ENCODE measurements at places on chromosomes 3 and 15.

GRCh38 chr3:69856965-69857705, 117.9 kb downstream of the MITF start:
- no peak for DNase-seq

- DNase-seq: no peak
Observed at GRCh38 chr15:27701956-27702355, 397.2 kb downstream of the OCA2 start.

GRCh38 chr3:113831103-113831355, 7.6 kb upstream of the GRAMD1C start:
- DNase-seq: no peak

- no peak for DNase-seq
Observed at GRCh38 chr3:133294253-133294652, 105.6 kb upstream of the BFSP2 start.

DNA sequence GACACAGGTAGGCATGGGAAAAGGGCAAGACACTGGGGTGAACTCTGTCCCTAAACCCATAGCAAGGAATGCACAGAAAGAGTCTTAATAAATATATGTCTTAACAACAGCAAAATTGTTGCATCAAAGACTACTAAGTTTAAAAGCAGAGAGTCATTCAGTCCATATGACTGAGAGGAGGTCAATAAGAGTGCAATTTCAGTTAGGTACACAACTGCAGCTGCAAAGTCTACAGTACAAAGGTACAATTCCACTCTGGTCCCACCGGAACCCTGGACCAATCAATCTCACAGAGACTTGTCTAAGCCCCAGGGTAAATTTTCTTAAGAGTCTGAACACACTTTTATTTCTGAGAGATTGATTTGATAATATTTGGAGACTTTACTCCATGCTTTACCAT, 6.9 kb downstream of the CP start:
- DNase-seq: peak; percentile 43

DNA sequence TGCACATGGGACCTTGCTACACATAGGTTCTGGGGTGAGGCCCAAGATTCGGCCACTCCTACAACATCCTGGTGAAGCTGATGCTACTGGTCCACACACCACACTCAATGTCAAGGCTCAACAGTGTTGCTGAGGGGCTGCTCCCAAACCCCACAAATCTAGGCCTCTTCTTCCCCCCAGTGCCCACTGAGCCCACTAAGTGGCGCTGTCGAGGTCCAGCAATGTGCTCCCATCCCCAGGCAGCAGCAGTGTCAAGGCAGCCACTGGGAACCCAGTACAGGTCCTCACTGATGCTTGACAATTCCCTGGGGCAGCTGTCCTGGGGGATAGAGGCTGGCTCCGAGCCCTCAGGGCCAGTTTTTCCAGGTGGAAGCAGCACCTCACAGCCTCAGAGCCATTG, 21.5 kb downstream of the SCN5A start:
- peak; percentile 62 for DNase-seq

GRCh38 chr3:194937882-194938321, 252.2 kb downstream of the FAM43A start:
- no peak for DNase-seq

GRCh38 chr3:168714609-168715240, 619.0 kb upstream of the GOLIM4 start:
- DNase-seq: no peak

- no peak for DNase-seq
Observed at GRCh38 chr3:26753095-26753494, 130.5 kb downstream of the LRRC3B start.

GRCh38 chr15:58551764-58552504, 120.1 kb downstream of the LIPC start:
- DNase-seq: no peak

DNA sequence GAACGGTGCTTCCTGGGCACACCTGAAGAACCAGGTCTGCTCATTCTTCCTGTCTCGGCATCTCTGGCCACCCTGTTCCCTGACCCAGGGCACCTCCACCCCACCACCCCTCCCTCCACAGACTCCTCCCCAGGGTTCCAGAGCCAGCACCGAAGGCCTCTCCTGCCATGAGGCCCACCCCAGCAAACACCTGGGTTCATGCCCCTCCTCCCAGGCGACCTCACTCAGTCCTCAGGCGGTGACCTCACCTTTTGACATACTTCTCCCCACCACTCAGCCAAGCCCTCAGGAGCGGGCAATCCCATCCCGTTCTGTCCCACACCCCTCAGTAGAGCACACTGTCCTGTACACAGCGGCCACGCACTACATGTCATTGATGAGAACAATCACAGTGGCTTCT, 72.3 kb downstream of the RPN1 start:
- DNase-seq: no peak
